AG04450 (cell line): ENCODE measurements at places on chromosomes 1 and 21. TPM values are rescaled to one million over a fixed set of nuclear protein-coding genes. Genes with fewer than 3 reads are reported as not detected.

DNA sequence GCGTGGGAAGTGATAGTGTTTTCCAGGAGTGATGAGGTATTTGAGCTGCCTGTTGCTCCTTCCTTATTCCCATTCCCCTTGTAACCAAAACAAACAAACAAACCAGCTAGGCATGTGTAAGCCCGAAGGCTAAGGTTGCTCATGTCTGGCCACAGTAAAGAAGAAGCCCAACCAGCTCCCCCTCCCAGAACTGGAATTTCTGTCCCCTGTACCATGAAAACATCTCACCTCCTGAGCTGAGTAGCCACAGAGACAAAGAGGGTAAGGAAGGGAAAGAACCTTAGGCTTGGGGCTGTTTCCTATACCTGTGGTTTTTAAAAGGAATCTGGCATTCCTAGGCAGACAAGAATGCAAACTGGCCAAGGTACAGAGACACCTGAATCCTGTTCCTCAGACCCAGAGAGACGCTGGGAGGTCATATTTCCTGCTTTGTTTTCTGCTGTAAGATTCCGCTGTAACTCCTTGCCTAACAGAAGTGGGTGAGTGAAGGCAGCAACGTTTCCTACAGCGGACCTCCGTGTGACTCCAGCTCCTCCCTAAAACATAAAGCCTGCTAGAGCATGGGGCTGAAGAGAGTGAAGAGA lies 41.7 kb upstream of the RAB4A start:
- no peak for DNase-seq

DNA sequence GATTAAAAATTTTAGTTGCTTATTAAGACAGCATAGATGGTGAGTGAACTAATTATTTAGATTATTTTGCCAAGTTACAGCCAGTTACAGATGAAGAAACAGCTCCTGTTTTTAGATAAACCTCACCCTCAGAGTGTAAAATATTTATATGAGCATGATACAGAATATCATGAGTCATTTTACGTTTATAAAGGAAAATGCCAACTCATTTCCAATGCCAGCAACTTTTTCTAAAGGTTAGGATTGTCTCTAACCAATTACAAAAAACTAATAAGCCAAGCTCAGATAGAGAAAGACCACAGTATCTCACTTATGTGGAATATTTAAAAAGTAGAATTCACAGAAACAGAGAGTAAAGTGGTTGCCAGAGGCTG lies 590.1 kb downstream of the LTN1 start:
- DNase-seq: no peak

RPTN gene
- not detected in 2 replicates for polyA plus RNA-seq

DNA sequence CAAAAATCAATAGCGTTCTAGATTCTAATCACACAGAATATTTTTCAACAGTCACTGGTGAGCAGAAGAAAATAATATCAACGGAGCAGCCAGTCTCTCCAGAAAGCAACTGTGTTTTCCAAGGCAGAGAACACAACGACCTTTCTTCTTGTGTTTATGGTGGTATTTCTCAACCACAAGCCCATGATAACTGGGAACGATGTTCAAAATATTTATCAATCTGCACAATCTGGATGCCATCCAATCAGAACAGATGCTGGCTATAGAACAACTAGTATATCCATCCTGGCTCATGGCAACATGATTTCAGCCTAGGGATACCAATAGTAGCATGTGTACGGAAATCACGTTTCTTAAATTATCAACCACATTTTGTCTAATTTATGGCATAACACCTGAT lies 162.7 kb upstream of the RUNX1 start:
- no peak for DNase-seq

- no peak for DNase-seq
These were observed 10.4 kb downstream of the SLC66A1 start for GRCh38 chr1:19322481-19322880.

DNA sequence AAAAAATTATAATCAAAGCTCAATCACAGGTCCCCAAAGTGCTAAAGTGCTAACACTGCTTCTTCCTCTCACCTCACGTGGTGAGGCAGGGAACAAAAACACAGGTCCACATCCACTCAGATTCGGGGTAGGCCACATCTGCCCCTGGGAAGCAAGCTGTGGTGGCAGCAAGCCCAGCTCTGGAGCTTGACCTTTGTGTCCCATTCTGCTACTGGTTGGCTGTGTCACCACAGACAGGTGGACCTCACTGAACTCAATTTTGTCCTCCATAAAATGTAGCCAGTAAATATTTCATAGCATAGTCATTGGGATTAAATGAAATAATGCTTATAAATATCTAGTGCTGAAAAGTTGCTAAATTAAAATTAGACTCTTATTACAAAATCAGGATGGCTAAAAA lies 8.5 kb downstream of the AZIN2 start:
- no peak for DNase-seq

DNA sequence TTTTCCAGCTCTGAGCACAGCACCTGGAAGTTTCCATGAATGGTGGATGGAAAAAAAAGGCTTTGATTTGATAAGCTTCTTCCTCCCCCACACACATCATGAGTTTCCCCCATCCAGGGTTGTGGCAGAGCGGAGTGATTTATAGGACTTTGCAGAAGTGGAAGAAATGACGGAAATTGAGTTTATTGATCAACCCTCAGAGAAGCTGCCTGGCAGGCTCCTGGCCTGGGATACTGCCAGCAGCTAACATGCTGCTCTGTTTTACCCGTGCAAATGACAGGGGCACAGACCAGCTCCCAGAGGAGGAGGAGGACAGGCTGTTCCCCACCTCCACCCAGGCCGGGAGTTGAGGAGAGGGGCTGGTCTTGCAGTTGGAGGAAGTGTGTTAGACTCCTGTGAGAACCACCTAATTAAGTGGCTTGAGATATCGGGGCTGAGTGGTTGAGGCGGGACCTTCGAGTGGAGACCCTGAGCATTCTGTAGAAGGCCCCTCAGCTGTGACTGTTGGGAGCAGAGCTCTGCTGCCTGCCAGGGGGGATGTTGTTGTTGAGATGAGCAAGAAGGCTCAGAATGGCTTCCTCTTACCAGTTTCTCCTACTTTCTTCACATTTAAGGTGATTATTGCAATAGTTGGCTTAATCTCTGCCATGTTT lies 21.8 kb downstream of the ADORA1 start:
- no peak for DNase-seq

- peak; percentile 61 for DNase-seq
These were observed 9.0 kb downstream of the SLC9A1 start for GRCh38 chr1:27145934-27146354.

NCAM2 gene
- polyA plus RNA-seq: 5.3 and 7.7 TPM in 2 replicates

SHISA4 gene
- polyA plus RNA-seq: 24.4 and 36.4 TPM in 2 replicates

DNA sequence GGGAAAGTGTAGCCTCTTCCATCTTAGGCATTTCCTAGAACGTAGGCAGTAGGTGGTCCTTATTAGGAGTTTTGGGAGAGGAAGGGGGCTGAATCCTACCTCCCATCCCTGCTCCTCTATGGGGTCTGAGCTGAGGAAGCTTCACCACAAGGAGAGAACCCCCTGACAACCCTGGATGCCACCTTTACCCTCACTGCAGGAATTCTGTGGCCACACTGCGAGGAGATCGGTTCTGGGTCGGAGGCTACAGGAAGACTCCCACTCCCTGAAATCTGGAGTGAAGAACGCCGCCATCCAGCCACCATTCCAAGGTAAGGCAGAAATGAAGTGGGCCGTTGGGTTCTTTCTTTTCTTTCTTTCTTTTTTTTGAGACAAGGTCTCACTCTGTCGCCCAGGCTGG lies 1.5 kb downstream of the MX1 start:
- DNase-seq: no peak

DNA sequence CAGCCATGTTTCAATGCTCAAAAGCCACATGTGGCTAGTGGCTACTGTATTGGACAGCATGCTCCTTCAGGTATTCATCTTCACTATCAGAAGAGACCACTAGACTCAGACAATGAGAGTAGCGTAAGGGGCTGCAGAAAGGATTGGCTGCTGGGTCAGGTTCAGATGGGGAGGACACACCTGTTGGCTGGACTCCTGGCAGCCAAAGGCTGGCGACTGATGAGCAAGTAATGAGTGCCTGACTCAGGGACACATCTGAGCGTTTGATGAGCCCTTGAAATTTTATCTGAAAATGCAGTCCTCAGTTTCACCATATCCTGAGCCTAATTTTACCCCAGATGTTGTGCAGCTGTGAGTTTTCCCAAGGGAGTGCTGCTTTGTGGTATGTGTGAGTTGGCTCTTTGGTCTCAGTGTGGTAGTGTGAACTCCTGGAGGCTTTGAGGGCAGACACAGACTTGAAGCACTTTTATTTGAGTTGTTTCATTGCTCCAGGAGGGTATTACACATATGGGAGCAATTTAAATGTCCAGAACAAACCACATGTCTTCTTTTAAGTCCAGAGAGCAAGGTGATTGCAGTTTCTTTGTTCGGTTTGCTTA lies 9.6 kb downstream of the ST6GALNAC3 start:
- DNase-seq: no peak

HEYL gene
- polyA plus RNA-seq: 0.14 TPM in 2 replicates

TFF2 gene
- not detected in 2 replicates for polyA plus RNA-seq

MEGF6 gene
- 0.45 and 0.65 TPM in 2 replicates for polyA plus RNA-seq
